Activated effector memory CD4-positive, alpha-beta T cell treated with anti-CD3 and anti-CD28 coated beads, Interleukin-2, amount 50 U/mL, for 16 hours (primary cell): ENCODE measurements at places on chromosomes 5 and 9.

DNA sequence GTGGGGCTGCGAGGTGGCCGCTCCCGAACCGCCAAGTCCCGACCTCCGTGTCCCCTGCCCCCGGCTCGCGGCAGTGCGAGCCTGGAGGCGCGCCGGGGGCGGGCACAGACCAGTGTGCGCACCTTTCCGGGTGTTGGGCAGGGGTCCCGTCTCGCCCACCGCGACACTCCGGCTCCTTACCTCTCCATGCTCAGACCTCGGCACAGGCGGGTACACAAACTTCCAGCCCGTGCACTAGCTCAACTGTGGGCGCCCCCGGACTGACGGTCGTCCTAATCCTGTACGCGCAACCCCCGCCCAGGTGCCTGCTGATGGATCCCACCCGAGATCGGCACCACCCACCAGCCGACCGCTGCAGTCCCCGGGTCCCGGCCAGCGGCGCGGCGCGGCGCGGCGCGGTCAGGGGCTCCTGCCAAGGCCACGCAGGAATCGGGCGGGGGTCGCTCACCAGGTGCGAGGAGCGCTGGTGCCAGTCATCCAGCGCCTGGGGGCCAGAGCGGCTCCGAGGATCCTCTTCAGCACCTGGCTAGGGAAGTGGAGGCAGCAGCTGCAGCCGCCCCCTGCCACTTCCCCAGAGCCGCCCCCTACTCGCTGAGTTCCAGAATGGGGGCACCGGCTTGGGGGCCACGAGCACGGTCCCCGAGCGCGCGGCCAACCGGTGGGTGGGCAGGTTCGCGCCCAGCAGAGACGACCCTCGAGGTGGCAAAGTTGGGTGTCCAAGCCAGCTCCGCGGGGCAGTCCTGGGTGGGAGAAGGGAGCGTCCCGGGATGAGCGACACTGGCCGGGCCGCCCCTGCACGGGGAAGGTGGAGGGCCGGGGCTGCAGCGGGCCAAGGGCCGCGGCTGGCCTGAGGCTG lies 511 bp downstream of the SEMA5A start:
- no peak for DNase-seq

DNA sequence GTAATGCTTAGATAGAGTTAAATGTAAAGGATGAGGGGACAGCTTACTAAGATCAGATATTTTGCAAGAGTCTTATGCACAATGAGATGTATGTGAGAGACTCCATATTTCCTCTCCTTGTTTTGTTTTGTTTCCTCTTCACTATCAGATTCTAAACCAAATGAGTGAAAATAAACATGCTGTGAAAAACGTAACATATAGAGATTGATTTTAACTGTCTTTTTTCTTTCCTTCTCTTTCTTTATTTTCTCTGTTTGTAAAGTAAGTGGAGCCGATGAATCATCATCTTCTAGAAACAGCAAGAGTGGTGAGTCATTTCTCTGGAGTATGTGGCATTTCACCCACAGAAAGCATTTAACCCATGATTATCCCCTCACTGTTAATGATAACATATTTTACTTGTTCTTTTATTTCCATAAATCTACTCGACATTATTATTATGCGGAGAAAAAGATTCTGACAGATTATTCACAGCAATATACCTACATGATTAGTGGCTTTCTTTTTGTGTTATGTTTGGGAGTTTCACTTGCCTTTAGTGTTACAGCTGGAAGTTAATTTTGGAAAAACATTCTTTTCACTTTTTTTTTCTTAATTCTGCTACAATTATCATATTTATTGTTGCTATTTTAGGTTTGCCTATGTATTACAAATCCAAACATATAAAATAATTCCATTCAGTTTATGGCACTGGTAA lies 2.1 kb upstream of the ANXA1 start:
- DNase-seq = no peak

- no peak for DNase-seq
Observed at GRCh38 chr5:72630081-72630480, 122.9 kb upstream of the ZNF366 start.

DNA sequence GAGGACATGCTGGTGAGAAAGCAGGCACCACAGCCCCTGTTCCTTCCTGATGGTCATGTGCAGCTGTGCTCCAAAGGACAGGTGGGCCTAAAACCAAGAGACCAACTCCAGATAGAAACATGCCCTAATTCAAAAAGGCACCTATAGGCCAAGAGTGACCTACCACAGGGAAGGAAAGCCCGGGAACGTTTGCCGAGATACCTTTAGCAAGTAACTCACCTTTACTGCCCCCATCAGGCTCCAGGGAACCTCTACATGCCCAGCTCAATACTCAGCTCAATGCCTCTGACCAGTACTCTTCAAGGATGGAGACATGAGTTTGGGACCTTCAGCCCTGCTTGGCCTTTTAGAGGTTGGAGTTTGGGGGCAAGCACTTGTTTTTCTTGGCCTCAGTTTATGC lies 172.8 kb upstream of the FSTL4 start:
- no peak for DNase-seq

GRCh38 chr9:130239363-130239695 lies 26.2 kb upstream of the HMCN2 start:
- DNase-seq = no peak

DNA sequence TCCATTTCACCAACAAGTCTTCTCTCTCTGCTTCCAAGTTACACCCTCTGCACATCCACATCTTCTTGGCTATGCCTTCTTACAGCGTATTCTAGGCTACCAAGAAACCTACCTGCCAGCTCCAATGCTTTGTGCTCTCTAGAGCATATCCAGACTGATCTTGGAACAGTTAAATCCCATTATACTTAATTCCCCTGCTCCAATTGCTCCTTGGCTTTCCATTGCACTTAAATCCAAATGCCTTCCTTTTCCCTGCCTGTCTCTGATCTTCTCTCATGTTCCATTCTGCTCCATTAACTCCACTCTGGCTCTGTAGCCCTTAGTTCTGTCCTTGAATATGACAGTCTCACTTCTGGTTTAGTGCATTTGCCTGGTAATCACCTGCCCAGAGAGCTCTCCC lies 322.4 kb downstream of the LRRC70 start:
- DNase-seq = no peak

GRCh38 chr9:123960965-123961364 lies 31.0 kb upstream of the DENND1A start:
- no peak for DNase-seq

DNA sequence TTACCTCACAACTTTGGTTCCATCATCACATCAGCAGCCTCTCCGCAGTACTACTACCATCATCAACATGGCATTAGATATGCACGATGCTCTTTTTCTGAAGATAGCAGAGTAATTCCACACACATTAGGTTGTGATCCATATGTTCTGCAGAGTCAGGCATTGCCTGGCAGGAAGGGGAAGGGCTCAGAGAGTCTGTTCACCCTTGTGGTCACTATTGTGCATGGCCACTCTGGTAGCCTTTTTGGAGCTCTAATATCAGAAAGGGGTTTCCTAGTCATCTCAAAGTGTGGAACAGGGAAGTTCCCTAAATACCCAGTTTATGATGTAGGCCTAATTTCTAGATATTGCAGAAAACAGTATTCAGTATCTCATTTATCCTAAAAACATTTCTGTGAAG lies 373.6 kb downstream of the BNC2 start:
- no peak for DNase-seq

GRCh38 chr5:150653145-150653761 lies 7.8 kb upstream of the MYOZ3 start:
- DNase-seq = no peak

- DNase-seq = no peak
Observed at GRCh38 chr5:107293541-107294210, 377.1 kb downstream of the EFNA5 start.

- DNase-seq = no peak
Observed at GRCh38 chr9:34654323-34655051, 2.5 kb downstream of the IL11RA start.

- no peak for DNase-seq
Observed at GRCh38 chr5:105150323-105150722, 1587.7 kb upstream of the NUDT12 start.

- no peak for DNase-seq
Observed at GRCh38 chr5:57665146-57665936, 182.7 kb upstream of the ACTBL2 start.

DNA sequence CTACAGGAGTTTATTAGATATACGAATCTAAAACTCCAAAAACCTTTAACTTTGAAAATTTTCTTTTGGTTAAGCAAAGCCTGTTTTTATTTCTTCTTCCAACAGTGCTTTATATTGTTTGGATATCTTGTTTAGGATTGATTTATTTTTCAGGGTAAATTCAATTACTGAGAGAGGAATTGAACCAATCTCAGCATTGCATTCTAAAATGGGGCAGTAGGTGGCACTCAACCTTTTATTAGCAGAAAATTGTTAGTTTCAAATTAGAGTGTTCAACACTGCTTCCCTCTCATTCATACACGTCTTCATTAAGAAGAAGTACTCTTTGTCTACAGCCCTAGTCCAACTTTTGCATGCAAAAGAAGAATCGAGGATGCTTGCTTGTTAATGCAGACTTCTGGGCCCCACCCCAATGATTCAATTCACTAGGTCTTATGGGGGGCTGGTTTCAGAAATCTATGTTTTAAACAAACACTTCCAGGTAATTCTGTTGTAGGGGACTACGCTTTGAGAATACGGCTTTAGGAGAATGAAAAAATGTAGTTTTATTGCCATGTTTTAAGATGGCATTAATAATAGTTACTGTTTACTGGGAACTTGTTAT lies 26.6 kb downstream of the MRPL22 start:
- no peak for DNase-seq
